ENCODE measurements at places on chromosomes 7 and 10.

- DNase-seq = no peak
Measured at GRCh38 chr7:155401231-155401630, 56.7 kb upstream of the EN2 start.

- DNase-seq = no peak
Measured at GRCh38 chr10:69952069-69952800, 100.4 kb upstream of the MACROH2A2 start.

- DNase-seq = no peak
Measured at GRCh38 chr10:52031771-52032170, 282.3 kb upstream of the DKK1 start.

- DNase-seq = no peak
Measured at GRCh38 chr10:98444314-98445006, 2.3 kb downstream of the HPS1 start.

DNA sequence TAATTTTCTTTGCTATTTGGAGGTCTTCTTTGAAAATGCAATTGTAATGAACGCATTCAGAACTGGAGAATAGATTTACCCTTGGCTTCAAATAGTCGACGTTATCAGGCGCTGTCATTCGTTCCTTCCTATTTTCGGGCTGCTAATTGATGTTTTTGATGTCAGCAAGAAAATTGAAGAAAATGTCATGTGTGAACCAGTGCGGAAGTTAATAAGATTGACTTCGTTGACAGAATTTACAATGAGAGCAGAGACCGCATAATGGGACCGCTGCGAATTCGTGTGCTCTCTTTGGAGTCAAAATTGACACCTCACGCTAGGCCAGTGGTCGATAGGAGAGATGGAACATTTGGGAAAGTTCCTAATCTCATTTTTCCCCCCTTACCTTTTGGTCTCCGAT lies 168.8 kb downstream of the TCF7L2 start:
- DNase-seq = no peak

- DNase-seq = no peak
Measured at GRCh38 chr7:5082806-5083205, 37.1 kb downstream of the RBAK start.

DNA sequence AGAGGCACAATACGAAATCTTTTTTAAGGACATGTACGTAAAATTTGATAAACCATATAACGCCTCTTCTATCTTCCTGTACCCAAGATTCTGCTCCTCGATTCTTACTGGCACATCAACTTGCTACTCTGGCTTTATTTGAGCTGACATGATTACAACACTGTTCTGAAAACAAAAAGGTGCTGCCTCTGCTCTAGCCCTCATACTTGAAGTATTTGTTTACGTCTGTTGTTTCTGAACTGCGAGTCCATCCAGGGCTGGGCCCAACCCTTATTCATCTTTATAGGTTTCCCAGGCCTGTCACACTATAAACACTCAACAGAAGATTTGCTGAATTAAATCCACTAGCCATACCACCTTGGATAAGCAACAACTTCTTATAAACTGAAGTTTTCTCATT lies 96.2 kb upstream of the SVIL start:
- no peak for DNase-seq

DNA sequence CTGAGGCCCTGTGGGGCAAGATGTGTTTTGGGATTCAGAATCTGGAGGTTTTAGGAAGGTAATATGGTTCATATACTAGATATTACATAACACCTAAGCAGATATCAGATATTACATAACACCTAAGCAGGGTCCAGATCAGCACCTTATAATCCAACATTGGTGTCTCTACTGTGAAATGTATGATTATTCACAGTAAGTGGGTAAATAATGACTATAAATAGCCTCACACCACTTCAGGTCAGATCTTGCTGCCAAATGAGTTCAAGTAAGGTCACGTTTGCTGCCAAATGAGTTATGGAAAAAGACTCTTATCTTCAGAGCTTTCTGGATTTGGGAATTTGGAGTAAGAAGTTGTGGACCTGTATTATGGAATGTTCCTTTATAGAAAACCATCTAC lies 14.6 kb downstream of the ADRB1 start:
- DNase-seq = no peak

DNA sequence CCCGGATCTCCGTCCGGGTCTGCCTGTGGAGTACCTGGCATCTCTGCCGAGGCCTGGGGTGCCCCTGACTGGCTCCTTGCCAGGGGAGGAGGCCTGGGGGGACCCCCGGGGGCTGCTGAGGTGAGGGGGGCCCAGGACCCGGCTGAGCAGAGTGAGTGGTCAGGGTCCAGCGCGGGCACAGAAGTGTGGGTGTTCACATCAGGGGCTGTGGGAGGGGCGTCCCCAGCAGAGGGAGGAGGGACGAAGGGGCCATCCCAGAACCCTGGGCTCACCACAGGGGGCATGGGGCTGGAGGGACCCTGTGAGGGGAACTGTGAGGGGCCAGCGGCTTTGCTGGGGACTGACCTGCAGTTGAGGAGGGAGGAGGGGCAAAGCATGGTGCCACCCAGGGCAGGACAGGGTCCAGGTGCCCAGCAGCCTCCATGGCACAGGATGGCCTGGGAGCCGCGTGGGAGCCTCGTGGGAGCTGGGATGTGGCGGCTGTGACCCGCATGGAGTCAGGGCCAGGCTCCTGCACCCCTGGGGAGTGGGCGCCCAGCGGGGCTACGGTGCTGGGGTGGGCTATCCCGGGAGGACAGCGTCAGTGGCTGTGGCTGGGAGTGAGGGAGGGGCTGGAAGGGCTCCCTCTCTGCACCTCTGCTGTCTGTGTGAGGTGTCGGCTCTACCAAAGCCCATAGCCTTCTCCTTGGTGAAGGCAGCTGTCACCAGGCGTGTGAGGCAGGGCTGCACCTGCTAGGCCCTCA lies 91.2 kb downstream of the DNAJB6 start:
- DNase-seq = no peak
